ENCODE measurements at places on chromosomes 11 and 22. TPM values are rescaled to one million over a fixed set of nuclear protein-coding genes. Genes with fewer than 3 reads are reported as not detected.

Gene ZNF70
- total RNA-seq = 9.9 TPM

Gene POU2AF2
- not detected for total RNA-seq

Gene MOV10L1
- total RNA-seq = 9.7 TPM

Gene SCUBE1
- 1.2 TPM for total RNA-seq

Gene GRM5
- 0.53 TPM for total RNA-seq

Gene C1QTNF6
- total RNA-seq = 11.6 TPM

Gene RIMBP3C
- total RNA-seq = 0.26 TPM

Gene CRYBB3
- not detected for total RNA-seq

Gene ABCG4
- 0.95 TPM for total RNA-seq

Gene CCDC87
- total RNA-seq = not detected

Gene PARVG
- total RNA-seq = 5.8 TPM

Gene OSM
- 0.32 TPM for total RNA-seq

Gene SAA4
- not detected for total RNA-seq

Gene SOX6
- 12.8 TPM for total RNA-seq

Gene ATF4
- 154 TPM for total RNA-seq

DNA sequence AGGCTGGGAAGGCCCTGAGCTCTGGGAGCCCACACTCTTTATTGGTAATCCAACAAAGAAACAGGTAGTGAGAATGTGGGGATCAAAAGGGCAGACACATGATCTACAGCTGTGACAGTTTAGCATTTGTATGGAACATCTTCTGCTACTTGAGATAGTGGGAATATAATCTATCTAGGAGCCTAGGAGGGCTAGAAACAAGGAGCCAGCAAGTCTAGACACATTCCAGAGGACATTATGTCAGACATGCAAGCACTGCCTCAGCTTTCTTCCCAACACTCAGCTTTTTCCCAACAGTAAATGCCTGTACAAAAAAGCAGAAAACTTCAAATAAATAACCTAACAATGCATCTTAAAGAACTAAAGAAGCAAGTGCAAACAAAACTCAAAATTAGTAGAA lies 1150.6 kb upstream of the RAG2 start:
- DNase-seq = no peak

GRCh38 chr11:113419454-113420003 lies 31.9 kb downstream of the ANKK1 start:
- no peak for DNase-seq

DNA sequence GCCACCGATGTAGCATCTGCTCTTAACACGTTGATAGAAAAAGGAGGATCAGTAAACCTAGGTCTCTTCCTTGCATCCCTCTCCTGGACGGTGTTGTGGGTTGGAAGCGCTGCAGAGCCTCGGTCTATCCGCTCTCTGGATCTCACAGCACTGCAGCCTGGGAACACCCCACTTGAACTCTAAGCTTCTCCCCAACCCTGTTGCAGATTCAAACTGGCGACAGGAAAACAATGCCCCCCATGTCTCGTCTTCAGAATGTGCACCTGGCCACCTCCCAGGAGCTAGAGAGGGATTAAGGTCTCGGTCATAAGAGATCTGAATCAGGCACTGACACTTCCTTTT lies 454 bp downstream of the TMEM218 start:
- DNase-seq = no peak

GRCh38 chr11:58503361-58503856 lies 4.5 kb downstream of the OR5B21 start:
- no peak for DNase-seq

- no peak for DNase-seq
Measured at GRCh38 chr22:26673486-26673885, 16.1 kb downstream of the MIAT start.

DNA sequence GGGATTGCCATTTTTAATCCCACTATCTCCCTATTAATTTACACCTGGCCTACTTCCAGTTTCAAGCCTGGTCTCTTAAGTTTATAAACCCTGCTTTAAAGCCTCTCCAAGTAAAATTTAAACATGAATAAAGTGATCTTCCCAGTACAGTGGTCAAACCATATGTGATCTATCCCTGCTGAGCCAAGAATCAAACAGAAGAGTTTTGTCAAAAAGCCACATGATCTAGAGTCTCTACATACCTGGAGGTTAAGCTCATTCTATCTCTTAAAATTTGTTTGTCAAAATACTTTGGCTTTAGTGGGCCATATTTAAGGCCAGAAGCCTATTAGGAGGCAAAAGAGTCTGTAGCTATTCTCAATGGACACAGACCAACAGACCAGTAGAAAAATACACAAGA lies 42.9 kb upstream of the DDI1 start:
- no peak for DNase-seq

DNA sequence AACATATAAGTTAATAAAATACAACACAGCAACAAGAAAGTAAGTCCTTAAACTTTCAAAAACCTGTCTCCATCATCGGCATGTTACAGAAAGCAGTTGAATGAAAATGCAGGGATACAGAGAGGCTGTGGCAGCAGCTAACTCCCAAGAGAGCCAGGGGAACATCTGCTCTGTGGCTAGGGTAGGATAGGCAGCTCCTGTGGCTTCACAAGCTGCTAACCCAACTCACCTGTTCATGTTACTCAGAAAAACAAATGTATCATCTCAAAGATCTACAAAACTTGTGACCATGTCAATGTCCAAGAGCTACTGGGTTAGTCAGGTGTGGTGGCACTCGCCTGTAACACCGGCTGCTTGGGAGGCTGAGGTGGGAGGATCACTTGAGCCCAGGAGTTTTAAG lies 15.2 kb upstream of the PLAAT3 start:
- DNase-seq = no peak

GRCh38 chr11:125245299-125245698 lies 80.7 kb downstream of the PKNOX2 start:
- no peak for DNase-seq

GRCh38 chr11:121928597-121929580 lies 187.1 kb downstream of the BLID start:
- DNase-seq = no peak
